Nephron progenitor cell (in vitro differentiated cells): ENCODE measurements at places on chromosomes 12 and 14.
A peak's percentile ranks its signal among the peaks of the same experiment; 100 is the strongest.

- no peak for DNase-seq
These were observed 19.7 kb downstream of the IAPP start for GRCh38 chr12:21392384-21392783.

- DNase-seq, result no peak
These were observed 11.3 kb downstream of the FGF6 start for GRCh38 chr12:4434301-4434700.

- peak; percentile 16 for DNase-seq
These were observed 891.1 kb downstream of the TMEM121 start for GRCh38 chr14:106417224-106418049.

DNA sequence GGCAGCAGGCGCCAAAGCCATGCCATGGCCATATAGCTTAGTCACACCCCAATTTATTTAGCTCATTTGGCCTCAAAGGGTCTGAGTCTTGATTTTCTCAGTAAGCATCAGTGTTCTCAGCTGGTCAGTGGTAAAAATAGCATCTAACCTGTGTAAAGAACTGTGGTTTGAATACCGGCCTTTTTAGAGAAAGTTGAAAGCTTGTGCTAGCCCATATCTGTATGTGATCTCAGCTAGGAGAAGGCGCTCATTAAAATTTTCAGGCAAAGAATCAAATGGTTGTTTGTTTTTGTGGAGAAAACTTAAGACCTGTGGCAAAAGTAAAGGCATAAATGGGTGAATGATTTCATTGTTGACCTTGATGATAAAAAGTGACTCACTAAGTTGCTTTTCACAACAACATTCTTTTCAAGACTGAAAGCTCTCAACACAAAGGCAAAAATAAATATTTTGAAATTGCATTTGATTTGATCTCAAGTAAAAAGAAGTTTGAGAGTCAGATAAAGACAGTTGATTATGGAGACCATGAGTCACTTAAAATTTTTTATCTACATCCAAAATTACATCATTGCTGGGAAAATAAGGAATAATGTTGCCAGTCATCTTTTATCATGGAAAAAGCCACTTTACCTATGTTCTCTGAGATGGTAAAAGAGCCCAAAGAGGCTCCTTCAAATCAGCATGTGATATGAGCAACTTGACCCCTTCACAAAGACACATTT lies 128.5 kb upstream of the RGS6 start:
- DNase-seq, result no peak

DNA sequence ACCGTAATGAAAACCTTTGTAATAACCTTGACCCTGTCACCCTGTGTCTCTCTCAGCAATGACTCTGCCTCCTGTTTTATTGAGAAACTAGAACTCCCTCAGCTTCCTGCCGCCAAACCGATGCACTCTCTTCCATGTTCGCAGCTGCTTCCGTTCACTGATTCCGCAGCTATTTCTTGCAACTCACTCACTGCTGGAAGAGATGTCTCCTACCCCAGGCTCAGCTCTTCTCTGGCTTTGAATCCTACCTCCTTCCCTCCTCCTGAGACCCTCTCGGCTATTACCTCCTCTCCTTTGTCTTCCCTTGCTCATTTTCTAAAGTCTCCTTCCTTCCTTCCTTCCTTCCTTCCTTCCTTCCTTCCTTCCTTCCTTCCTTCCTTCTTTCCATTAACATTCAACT lies 71.0 kb downstream of the ESRRB start:
- no peak for DNase-seq

DNA sequence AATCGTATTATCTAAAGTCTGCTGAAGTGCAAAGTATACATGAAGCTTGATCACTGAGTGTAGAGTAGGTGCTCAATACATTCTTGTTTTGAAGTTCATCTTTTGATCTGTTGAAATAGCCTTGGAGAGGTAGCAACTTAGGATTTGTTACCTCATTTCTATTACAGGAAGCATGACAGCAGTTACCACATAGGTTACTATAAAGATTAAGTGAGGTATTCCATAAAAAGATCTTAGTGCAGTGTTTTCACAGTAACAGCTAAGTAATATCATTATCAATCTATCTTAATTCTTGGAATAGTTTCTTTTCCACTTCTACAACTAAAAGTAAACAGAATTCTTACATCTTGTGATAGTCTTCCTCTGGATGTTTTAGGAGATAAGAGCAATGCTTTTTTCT lies 50.9 kb downstream of the BTBD7 start:
- DNase-seq, result no peak

DNA sequence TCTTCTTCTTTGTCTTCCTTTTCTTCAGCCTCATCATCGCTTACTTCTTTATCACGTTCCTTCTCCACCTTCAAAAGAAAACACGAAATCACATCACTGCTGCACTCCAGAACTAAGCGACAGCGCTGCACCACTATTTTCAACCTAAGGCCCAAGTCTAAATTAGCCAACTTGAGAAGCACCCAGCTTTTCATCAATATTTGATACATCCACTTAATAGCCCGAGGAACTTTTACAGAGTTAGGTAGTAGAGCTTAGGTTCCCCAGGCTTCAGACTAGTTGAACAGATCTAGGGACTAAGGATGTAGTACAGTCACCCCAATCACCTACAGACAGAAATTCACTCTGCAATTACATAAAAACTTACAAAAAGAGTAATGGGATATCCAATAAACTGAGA lies 1.9 kb downstream of the HSP90AA1 start:
- DNase-seq, result no peak

DNA sequence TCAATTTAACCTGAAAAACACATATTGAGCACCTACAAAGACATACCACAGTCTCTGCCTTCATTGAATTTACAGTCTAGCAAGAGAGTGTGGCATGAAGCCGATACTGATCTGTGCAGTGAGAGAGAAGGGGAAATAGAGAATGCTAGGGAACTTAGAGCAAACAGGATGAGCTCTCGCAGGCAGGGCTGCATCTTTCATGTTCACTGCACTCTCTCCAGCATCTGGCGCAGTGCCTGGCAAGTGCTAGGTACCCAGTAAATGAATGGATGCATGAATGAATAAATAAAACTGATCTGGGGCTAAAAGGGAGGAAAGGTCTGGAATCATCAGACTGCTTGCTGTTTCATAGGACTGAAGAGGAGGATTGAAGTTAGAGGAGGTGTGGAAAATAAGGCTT lies 256.5 kb upstream of the NPAS3 start:
- no peak for DNase-seq

DNA sequence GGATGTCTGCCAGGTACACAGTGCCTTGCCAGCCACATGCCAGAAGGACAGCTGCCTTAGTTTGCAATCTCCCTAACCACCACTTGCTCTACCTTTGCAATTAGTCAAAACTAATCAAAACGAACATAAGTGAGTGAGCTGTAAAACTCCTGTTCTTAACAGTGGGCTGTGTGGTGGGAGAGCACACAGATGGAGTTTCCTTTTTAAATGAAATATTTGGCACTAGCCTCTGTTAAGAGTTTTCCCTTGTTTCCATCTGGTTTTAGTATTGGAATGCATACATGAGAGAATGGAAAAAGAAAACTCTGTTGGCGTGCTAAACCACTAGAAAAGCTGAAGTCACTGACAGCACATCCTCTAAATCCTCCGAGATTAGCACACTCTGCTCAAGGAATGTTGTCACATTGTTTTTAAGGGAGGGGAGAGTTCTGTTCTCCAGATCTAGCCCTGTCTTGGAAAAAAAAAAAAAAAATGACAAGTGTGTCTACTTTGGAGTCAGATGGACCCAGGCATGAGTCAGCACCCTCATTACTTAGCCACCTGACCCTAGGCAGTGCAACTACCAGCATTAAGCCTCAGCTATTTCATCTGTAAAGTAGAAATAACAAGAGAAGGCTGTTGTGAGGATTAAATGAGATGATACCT lies 83.9 kb downstream of the STXBP6 start:
- DNase-seq, result no peak

- DNase-seq, result peak; percentile 51
These were observed 2.0 kb downstream of the ZBTB25 start for GRCh38 chr14:64501411-64502171.

DNA sequence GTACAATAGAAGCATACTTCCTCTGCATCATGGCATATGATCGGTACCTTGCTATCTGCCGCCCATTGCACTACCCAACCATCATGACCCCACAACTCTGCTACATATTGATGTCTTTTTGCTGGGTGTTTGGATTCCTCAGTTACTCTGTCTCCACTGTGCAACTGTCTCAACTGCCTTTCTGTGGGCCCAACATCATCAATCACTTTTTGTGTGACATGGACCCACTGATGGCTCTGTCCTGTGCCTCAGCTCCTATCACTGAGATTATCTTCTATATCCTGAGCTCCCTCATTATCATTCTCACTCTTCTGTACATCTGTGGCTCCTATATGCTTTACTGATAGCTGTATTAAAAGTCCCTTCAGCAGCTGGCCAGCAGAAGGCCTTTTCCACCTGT lies 13.9 kb upstream of the OR11H6 start:
- no peak for DNase-seq

- DNase-seq, result no peak
These were observed 81.1 kb upstream of the RPH3A start for GRCh38 chr12:112710414-112710813.

GRCh38 chr12:21938879-21939278 lies 2.3 kb downstream of the ABCC9 start:
- no peak for DNase-seq

DNA sequence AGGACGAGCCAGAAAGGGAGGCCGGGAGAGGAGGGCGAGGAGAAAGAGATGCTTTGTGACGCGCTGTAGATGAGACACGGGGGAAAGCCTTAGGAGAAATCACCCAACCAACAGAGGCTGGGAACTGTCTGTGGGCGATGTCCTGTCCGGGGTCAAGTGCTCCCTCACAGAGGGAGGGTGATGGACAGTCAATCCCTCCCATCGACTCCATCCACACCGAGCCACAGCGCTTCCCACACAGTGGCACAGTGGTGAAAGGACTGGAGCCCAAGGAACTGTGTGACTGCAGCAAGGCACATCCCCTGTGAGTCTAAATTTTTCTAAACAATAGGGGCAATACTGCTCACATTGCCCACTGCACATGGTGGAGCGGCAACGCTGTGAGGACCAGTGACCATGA lies 89.1 kb downstream of the TTC7B start:
- no peak for DNase-seq

GRCh38 chr12:121781484-121781997 lies 11.9 kb downstream of the RHOF start:
- DNase-seq, result no peak

- no peak for DNase-seq
These were observed 36.8 kb downstream of the EAPP start for GRCh38 chr14:34502545-34503225.

DNA sequence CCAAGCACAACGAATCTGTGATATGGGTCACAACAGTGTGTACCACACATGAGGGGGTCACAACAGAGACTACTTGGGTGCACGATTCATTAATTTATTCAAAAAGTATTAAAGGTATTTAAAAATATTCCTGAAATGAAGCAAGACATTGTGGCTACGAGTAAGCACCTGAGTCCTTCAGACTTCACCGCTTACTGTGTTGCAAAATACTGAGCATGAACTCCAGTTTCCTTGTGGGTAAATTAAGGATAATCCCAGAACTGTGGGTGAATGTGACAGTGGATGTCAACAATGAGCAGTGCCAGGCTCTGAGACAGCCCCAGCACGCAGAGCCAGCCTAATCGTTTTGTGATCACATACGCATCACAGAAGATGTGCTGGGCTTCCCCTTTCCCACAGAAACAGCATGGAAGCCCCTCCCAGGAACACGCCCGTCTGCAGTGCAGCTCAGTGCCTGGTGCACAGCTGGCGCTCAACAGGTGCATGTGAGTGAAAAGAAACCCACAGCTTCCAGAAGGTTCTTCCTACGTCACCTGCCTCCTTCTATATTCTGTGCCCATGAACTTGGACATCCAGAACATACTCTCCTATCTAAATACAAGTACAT lies 29.1 kb downstream of the CDC42BPB start:
- no peak for DNase-seq

GRCh38 chr12:116395396-116395795 lies 117.9 kb upstream of the MED13L start:
- DNase-seq, result no peak

GRCh38 chr14:91344096-91344495 lies 73.5 kb downstream of the CCDC88C start:
- DNase-seq, result no peak

DNA sequence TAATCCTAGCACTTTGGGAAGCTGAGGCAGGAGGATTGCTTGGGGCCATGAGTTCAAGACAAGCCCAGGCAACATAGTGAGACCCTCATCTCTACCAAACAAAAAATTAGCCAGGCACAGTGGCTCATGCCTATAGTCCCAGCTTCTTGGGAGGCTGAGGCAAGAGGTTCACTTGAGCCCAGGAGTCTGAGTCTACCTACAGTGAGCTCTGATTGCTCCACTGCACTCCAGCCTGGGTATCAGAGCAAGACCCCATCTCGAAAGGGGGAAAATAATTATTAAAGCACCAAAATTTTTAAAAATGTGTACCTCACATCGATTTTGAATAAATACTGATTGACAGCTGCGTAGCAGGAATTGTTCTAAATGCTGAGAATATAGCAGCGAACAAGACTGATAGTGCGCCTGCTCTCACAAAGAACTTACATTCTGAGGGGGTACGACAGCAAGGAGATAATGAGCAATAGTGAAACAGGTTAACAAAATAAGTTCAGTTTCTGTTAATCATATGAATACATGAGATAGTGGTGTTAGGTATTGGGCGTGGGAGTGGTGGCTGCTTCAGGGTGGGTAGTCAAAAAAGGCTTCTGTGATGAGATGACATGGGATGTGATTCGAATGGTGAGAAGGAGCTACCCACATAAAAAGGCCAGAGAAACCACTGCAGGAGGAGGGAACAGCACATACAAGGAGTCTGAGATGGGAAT lies 19.6 kb downstream of the HCFC2 start:
- no peak for DNase-seq

- no peak for DNase-seq
These were observed 16.9 kb upstream of the KRR1 start for GRCh38 chr12:75528272-75528671.

GRCh38 chr12:109125791-109126190 lies 9.4 kb downstream of the ACACB start:
- DNase-seq, result no peak

GRCh38 chr12:15797818-15798217 lies 8.6 kb upstream of the EPS8 start:
- no peak for DNase-seq

- DNase-seq, result peak; percentile 70
These were observed 69.9 kb upstream of the CNTN1 start for GRCh38 chr12:40622246-40622838.

DNA sequence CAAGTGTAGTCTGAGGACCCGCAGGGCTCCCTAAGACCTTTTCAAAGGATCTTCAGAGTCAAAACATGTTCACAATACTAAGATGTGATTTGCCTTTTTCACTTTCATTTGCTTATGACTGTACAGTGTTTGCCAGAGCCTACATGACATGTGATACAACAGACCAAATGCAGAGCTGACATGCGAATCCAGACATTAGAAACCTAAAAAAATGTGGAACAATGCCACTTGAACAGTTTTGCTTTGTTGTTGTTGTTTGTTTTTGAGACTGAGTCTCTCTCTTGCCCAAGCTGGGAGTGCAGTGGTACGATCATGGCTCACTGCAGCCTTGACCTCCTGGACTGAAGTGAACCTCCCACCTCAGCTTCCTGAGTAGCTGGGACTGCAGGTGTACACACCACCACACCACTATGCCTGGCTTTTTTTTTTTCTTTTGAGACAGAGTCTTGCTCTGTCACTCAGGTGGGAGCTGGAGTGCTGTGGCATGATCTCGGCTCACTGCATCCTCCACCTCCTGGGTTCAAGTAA lies 5.3 kb upstream of the RAB35 start:
- no peak for DNase-seq
